ENCODE measurements at places on chromosomes 11 and 22.
A peak's percentile ranks its signal among the peaks of the same experiment; 100 is the strongest.

GRCh38 chr22:45071618-45072017 is 61.8 kb upstream of the PHF21B start:
- no peak for DNase-seq

- no peak for DNase-seq
Observed at GRCh38 chr11:92500453-92500852, 275.8 kb downstream of the FAT3 start.

- no peak for DNase-seq
Observed at GRCh38 chr11:61613870-61614269, 33.0 kb upstream of the SYT7 start.

DNA sequence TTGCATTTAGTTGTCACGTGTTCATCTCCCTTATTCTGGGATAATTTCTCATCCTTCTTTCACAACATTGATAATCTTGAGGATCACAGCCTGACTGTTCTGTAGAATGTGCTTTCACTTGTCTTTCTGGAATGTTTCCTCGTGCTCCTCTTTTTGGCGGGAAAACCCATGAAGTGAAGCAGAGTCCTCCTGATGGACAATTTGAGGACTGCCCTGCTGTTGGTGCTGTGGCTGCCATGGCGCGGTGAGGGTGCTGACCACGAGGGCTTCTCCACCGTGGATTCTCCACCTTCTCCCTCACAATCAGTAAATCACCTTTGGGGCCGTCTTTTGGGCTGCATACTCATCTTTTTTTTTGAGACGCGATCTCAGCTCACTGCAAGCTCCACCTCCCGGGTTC is 946.9 kb downstream of the BRD1 start:
- no peak for DNase-seq

- DNase-seq, result no peak
Observed at GRCh38 chr11:16881074-16881709, 133.0 kb downstream of the PLEKHA7 start.

DNA sequence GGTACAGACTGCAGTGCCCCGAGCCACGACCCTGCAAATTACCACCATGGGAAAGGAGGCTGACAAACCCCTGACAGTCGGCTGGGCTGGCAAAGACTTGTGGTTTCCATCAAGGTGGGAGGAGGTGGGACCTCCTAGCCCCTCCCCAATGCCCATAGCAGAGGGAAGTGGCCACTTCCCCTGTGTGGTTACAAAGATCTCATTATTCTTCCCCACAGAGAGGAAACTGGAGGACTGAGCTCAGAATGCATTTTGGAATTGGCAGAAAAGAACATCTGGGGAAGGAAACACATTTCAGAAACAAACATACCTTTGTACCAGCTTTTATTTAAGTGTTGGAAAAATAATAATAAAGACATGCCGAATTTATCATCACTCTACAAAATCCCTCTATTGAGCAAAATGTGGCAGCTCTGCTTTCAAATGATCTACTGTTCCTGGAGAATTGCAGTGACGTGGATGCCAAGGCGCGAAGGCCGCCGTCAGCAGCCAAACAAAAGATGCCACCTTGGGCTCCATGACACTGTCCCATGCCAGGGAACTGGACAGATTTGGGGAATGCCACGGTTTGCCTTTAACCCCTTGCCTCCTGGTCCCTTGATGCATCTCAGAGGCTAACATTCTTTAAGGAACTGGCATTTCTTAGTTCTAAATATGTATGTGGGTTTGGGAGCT is 169.6 kb downstream of the CRYBB2 start:
- DNase-seq, result no peak

- DNase-seq, result no peak
Observed at GRCh38 chr11:115637599-115638241, 133.5 kb upstream of the CADM1 start.

DNA sequence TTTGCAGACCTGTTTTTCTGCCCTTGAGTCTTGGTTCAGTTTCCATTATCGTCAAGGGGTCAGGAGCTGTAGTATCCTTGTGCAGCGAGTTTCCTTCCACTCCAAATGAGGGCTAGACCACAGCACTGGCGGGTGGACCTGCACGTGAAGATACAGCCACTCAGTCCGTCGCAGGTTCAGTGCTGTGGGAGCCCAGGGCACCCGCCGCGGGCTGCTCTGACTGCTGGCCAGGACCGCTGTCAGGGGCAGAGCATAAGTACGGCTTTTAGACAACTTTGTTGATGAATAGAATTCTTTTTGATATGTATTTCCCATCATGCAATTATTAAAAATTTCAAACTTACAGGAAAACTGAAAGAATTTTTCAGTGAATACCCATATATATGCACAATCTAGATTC is 56.6 kb downstream of the NF2 start:
- no peak for DNase-seq

GRCh38 chr11:8989453-8989852 is 14.3 kb downstream of the NRIP3 start:
- DNase-seq, result no peak

- DNase-seq, result no peak
Observed at GRCh38 chr11:75344186-75344585, 7.3 kb downstream of the ARRB1 start.

GRCh38 chr11:90747057-90747456 is 524.2 kb upstream of the CHORDC1 start:
- DNase-seq, result no peak

GRCh38 chr11:124749912-124750311 is 2.1 kb downstream of the VSIG2 start:
- DNase-seq, result no peak

- DNase-seq, result no peak
Observed at GRCh38 chr22:29734838-29735237, 15.0 kb downstream of the CABP7 start.

DNA sequence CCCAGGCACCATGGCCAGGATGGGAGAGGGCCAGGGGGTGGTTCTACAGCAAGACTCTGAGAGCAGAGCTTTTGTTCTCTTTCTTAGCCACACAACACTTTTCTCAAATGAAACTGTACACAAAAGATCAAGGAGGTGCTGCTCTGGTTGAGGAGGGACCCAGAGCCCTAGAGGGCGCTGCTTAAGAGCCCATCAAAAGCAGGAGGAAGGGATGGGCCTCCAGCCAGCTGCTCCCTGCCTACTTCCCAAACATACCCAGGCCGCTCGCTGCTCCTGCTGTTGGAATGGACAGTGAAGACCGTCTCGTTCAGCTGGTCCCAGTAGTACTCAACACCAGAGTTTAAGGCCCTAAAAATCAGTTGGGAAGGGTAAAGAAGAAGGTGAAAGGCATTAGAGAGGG is 18.4 kb upstream of the CHRM4 start:
- DNase-seq, result no peak

DNA sequence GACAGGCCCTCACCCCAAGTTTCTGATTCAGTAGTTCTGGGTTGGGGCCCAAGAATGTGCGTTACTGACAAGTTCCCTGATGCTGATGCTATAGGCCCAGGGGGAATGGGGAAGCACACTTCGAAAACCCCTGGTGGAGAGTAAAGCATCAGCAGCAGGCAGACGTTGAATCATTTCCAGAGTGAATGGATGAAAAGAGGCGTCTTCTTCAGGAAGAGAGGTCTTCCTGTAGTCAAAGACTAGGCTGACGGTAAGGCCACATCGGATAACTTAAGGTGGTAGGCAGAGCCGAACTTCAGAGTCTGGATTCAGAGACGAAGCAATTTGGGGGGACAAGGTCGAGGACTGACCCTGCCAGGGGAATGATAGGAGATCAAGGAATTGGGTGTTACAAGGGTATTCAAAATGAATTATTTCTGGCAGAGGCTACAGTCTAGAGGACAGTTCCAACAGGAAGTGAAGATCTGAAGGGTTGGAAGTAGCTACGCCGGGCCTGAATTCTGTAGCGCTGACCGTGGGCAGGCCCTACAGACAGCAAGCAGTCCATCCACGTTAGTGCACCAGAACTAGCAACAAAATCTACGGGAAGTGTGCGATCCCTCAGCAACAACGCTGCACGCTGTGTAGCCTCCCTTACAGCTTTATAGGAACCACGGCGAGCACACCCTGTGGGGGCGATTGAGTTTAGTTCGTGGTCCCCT is 862 bp upstream of the CENATAC start:
- DNase-seq, result peak; percentile 63

DNA sequence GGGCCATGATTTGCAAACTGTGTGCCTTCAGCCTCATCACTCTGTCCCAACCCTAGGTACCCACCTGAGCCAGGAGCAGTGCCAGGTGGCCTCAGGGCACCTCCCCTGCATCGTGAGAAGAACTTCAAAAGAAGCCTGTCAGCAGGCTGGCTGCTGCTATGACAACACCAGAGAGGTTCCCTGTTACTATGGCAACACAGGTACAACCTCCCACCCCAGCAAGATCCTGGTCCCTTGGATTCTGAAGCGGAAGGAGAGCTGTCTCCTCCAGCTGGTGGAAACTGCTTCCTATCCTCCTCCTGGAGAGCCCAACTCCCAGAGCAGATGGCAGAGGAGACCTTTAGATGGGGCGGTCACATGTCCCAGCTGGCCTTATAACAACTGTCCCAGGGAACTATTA is 2.9 kb downstream of the ZP1 start:
- DNase-seq, result no peak

DNA sequence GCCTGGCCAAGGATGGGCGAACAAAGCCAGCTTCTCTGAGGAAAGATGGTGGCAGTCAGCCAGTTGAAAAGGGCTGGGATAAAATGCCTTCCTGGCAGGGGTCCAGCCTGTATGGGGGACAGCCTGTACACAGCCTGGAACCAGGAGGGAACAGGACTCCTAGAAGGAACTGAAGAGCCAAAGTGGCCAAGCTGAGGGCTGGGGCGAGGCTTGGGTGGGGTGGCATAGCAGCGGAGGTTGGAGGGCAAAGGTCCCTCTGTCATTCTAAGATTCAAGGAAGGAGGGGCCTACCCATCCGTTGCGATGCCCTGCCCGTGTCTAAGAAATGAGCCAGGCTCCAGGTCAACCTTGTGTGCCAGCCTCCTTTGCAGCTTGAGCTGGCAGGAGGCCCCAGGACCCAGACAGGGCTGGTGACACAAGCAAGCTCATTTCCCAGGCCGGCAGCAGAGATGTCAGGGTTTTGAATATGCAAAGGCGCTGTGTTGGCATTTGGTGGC is 22.6 kb downstream of the FADD start:
- no peak for DNase-seq

GRCh38 chr22:47030881-47031627 is 268.6 kb downstream of the TBC1D22A start:
- no peak for DNase-seq

GRCh38 chr11:121459413-121460017 is 6.7 kb upstream of the SORL1-AS1 start:
- DNase-seq, result no peak

GRCh38 chr11:46134540-46134939 is 13.3 kb upstream of the PHF21A start:
- DNase-seq, result no peak

GRCh38 chr11:100681064-100681502 is 6.0 kb upstream of the ARHGAP42 start:
- peak; percentile 20 for DNase-seq

DNA sequence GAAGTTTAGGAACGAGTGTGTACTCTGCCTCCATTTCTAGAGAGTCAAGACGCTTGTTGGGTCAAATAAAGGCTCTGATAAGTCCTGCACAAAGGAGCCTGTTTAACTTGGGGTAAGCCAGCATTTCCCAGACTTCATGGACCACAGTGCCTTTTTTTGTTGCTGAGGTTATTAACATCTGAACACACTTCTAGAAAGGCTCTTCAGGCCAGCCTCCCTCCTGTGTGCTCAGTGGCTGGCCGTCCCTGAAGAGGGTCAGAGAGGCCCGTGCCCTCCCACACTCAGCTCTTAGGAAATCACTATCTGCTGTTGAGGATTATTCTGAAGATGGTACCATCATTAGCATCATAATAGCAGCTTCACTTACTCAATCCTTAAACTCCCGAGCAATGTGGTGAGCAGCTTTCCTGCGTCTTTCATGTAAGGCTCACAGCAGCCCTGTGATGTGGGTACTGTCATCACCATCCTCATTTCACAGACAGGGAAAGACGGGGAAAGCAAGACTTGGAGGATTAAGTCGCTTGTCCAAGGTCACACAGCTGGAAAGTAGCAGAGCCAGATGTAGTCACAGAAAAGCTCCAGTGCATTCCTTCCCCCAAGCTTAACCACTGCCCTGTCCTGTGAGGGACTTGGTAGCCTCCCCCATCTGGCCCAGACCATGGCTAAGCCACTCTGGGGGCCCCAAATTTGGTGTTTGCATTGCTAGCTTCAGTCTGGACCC is 71.3 kb downstream of the TSPAN18 start:
- no peak for DNase-seq

DNA sequence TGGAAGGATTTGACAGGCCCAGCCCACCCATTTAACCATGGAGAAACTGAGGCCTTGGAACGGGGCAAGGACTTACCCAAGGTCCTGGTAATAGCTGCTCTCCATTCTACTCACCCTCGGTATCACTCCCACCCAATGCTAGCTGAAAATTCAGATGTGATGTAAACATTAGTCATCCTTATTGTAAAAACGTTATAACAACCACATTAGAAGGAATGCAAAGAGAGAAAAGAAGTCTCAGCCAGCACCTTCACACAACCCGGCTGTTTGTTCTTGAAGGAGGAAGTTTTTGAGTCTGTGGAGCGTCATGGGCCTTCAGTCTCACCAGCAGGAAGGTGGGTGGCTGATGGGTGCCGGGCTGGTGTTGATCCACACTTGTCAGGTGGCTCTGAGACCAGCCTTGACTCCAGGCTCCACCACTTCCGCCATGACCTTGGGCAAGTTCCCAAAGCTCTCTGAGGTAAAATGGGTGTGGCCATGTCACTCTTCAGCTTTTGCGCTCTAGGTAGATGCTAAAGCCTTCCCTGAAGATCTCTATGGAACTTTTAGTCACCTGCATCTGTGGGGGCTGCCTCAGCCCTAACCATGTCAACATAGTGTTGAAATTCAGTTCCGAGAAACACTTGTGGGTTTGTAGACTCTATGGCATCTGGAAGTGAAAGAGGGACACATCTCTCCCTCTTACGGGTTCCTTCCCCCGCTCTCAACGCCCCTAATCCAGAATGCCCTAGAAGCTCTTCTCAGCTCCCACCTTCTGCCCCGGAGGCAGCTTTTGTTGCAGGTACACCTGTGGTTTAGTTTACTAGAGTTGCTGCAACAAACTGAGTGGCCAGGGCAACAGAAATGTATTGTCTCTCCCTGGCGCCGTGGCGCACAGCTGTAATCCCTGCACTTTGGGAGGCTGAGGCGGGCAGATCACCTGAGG is 14.8 kb downstream of the CD6 start:
- DNase-seq, result peak; percentile 92

All from activated T-cell treated with anti-CD3 and anti-CD28 coated beads, Interleukin-2, amount 50 U/mL, for 48 hours (primary cell).